Forelimb muscle (tissue), 1 donor: ENCODE measurements at places on chromosomes 2 and 18. TPM values are rescaled to one million over a fixed set of nuclear protein-coding genes. Genes with fewer than 3 reads are reported as not detected.

GRCh38 chr2:16526193-16526592 lies 139.4 kb downstream of the CYRIA start:
- no peak for DNase-seq

DNA sequence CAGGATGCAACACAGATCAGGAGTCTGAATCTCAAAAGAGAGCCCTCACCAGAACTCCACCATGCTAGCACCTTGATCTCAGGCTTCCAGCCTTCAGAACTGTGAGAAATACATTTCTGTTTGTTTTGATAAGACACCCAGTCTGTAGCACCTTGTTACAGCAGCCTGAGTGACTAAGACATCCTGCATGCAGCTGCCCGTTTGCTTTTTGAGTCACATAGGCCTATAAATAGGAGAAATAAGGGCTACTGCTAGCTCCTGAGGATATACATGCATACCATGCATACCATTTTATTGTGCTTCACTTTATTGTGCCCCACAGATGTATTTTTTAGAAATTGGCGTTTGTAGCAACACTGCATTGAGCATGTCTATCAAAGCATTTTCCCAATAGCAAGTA lies 337.8 kb downstream of the CDH2 start:
- no peak for DNase-seq

- DNase-seq: no peak
These were observed 6.3 kb downstream of the TLK1 start for GRCh38 chr2:171154348-171154747.

DNA sequence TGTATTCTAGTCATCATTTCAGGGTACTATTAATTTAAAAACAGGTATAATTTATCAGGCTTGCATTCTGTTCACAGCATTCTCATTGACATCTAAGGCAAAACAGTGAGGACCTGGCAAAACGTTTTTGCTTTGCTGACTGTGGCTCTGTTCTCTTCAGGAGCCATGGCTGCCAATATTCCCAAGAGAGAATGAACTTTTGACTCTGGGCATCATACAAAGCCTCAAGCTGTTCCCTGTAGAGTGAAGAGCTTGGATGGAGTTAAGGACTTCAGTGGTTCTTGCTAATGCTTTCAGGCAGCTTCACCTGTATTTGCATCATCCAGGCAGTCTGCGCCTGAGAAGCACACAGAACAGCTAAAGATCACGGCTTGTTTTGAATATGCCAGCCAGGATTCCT lies 65.9 kb upstream of the CAVIN2 start:
- no peak for DNase-seq

MBD2 gene
- 40.4 TPM for polyA plus RNA-seq

GRCh38 chr18:48767090-48767690 lies 183.6 kb downstream of the SMAD7 start:
- no peak for DNase-seq

GRCh38 chr18:31591113-31591512 lies 564 bp upstream of the TTR start:
- no peak for DNase-seq

GRCh38 chr2:164287056-164287455 lies 334.2 kb downstream of the GRB14 start:
- no peak for DNase-seq

COL5A2 gene
- 346 TPM for polyA plus RNA-seq

GRCh38 chr2:231666171-231667095 lies 41.9 kb upstream of the PTMA start:
- DNase-seq: no peak

- DNase-seq: no peak
These were observed 237.5 kb downstream of the ACTR3 start for GRCh38 chr2:114127372-114127771.

TOGARAM2 gene
- polyA plus RNA-seq: 1.9 TPM

GRCh38 chr2:47271054-47272000 lies 116.2 kb upstream of the STPG4 start:
- DNase-seq: no peak

LYPD6B gene
- not detected for polyA plus RNA-seq

CRYBA2 gene
- not detected for polyA plus RNA-seq

NABP1 gene
- 9.8 TPM for polyA plus RNA-seq

DNA sequence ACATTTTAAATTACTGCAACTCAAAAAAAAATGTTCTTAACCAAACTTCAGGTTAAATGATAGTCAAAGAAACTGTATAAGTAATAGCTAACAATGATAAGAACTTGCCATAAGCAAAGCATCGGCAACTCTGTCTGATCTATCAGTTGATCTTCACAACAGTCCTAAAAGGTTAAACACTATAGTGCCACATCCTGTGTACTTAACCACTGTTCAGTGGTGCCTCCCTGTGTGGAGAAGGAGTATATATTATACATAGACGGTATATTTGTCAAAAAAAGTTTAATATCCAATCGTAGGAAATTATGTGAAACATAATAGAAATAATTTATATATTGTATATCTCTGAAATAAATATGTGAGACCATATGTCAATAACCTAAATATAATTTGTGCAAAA lies 13.0 kb downstream of the DTNA start:
- DNase-seq: no peak

- DNase-seq: no peak
These were observed 286.8 kb upstream of the HNMT start for GRCh38 chr2:137677466-137677865.

BOLL gene
- polyA plus RNA-seq: 1.6 TPM

MC4R gene
- 0.16 TPM for polyA plus RNA-seq

SERPINB10 gene
- polyA plus RNA-seq: 0.27 TPM

- no peak for DNase-seq
These were observed 167.0 kb upstream of the ZC3H15 start for GRCh38 chr2:186319105-186319504.

- no peak for DNase-seq
These were observed 30.0 kb downstream of the ADCYAP1 start for GRCh38 chr18:934518-935133.
